Activated CD8-positive, alpha-beta memory T cell treated with anti-CD3 and anti-CD28 coated beads, Interleukin-2, amount 50 U/mL, for 48 hours (primary cell): ENCODE measurements at places on chromosomes 7 and 10.

GRCh38 chr10:47388879-47389278 is 4.8 kb upstream of the ZNF488 start:
- DNase-seq, result no peak

DNA sequence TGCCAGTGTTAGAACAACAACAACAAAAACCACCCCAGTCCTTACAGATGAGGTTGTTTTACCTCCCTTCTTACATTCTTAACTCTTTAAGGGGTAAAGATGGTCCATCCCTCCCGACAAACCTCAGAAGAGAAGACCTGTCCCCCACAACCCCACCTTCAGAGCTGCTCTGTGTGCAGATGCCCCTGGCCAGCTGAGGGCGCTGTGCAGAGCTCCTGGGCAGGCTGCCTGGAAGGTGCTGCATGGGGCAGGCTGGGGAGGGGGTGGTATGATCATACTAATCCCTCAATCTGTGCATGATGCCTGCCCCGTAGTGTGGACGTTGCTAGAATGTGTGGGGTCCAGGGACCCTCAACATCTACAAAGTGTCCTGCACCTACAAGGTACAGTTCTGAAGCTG is 387.1 kb downstream of the INHBA start:
- no peak for DNase-seq

DNA sequence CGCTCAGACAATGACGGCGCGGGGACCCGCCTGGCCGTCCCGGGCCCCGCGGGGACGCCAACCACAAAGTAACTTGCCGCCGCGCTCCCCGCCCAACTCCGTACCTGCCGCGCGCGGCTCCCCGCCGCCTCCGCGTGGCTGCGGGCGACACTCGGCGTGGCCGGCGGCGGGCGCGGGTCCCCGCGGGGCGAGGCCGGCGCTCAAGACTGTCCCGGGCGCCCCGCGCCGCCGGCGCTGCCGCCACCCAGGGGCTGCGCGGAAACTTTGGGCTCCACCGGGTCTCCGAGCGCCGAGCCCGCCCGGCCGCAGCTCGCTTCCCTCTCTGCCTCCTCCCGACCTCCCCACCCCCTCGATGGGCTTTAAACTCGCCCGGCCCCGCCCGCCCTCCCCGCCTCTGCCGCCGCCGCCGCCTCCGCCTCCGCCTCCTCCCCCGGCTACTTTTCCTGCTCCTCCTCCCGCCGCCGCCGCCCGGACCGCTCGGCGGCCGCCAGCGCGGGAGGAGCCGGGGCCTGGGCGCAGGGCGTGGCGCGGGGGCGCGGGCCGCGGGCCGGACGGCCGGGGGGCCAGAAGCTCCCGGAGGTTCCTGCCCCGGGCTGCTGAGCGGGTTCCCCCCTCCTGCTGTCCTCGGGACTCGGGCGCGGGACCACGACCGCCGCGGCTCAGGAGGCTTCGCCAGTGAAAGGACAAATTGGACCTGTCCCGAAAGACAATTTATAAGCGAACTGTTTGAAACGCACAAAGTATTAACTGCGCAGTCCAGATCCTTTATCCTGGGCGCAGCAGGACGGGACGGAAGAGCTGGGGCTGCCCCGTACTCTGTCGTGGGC is 10.6 kb upstream of the GRB10 start:
- no peak for DNase-seq

DNA sequence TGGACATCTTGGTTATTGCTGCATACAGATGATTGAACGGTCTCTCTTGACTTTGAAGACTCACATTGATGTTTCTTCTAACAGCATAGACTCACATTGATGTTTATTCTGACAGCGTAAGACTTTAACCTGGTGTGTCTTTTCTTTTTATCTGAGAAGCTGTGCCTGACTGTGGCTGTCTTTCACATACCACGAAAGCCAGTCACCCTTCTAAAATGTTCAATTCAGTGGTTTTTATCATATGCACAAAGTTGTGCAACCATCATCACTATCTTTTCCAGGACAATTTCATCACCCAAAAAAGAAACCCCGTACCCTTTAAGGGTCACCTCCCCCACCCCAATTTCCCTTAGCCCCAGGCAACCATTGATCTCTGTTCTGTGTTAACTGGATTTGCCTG is 24.7 kb downstream of the CELF2 start:
- DNase-seq, result no peak

GRCh38 chr10:61987951-61988379 is 86.5 kb downstream of the ARID5B start:
- no peak for DNase-seq

GRCh38 chr10:121455377-121455776 is 142.9 kb downstream of the FGFR2 start:
- DNase-seq, result no peak

GRCh38 chr7:151122796-151123157 is 36.5 kb downstream of the AGAP3 start:
- no peak for DNase-seq

- DNase-seq, result no peak
Measured at GRCh38 chr10:24526085-24526649, 197.5 kb downstream of the ARHGAP21 start.

GRCh38 chr7:78139335-78139734 is 340.8 kb downstream of the PHTF2 start:
- DNase-seq, result no peak

- DNase-seq, result no peak
Measured at GRCh38 chr10:113302062-113302461, 250.8 kb upstream of the HABP2 start.

GRCh38 chr7:92057375-92057774 is 76.9 kb downstream of the CYP51A1 start:
- DNase-seq, result no peak

DNA sequence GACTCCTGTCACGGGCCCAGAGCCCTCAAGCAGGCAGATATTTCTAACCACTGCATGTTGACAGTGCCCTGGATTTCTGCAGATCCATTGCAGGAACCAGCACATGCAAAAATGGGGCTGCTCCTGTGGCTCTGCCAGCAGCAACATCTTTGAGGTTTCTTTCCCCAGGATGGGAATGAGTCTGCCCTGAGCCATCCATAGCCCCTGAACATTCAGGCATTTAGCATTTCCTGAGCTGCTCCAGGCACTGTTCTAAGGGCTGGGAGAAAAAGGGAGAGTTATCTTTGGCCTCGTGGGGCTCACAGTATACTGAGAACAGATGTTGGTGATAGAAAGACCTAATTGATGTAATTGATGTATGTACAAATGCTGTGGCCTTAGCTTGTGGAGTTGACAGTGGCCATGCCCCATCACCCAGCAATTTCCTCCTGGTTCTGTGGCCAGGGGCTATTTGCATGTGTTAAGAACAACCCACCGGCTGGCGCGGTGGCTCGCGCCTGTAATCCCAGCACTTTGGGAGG is 66.0 kb upstream of the LRRC4 start:
- no peak for DNase-seq

DNA sequence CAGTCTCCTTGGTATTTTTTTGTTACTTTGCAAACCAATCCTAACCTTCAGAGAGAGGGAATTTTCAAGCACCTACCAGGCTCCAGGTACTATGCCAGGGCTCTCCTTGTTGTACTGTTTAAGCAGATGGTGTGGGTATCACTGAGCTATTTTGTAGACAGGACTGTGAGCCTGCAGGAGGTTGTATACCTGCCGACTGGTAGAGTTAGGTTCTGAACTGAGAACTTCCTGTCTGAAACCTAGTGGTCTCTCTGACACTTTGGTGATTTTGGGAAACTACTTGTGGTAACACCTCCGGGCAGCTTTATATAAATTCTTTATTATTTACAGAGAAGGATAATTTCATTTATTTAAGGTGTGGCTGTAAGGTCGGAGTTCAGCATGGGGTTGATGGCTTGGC is 4.6 kb downstream of the ZNF853 start:
- DNase-seq, result no peak
